NCI-H187 (cell line): ENCODE measurements at places on chromosomes 12 and 14.

GRCh38 chr14:43956741-43957140 is 550.3 kb downstream of the FSCB start:
- DNase-seq, result no peak

DNA sequence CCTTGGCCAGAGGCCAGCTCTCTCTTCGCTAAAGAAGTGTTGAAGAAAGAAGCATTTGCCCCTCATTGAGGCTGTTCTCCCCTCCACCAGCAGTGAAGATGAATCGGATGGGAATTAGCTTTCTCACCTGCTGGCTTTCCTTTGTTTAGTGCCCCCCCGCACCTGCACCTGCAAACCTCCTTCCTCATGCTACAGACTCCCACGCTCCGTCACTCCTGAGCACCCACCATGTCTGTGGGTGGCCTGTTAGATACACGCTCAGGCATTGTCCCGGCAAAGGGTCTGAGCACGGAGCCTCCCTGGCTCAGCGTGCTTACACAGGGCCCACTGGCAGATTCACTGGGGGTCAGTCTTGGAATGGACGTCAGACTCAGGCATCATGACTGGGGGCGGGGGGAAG is 121.6 kb downstream of the GLT1D1 start:
- no peak for DNase-seq

- DNase-seq, result no peak
Measured at GRCh38 chr12:130832561-130833209, 6.4 kb downstream of the STX2 start.

- DNase-seq, result no peak
Measured at GRCh38 chr12:14007639-14008038, 26.2 kb upstream of the GRIN2B start.

DNA sequence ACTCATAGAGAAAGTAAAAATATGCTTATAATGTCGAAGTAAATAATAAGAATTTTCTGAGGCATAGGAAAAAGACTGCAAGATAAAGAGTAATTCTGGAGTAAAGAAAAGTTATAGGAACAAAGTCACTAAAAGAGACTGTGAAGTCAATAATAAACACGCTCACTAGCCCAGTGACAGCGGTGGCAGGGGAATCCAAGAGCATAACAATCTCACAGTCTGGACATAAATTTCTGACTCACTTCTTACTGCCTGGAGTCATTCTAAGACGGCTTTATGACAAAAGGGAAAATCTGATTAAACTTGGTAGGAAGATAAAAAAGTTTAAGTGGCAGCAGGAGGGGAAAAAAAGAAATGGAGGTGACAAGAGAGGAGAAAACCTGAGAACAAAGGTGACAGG is 56.4 kb upstream of the GRIP1 start:
- DNase-seq, result no peak

- DNase-seq, result no peak
Measured at GRCh38 chr12:50102646-50103309, 1.0 kb upstream of the GPD1 start.

GRCh38 chr12:132178316-132178715 is 34.1 kb downstream of the NOC4L start:
- DNase-seq, result no peak

DNA sequence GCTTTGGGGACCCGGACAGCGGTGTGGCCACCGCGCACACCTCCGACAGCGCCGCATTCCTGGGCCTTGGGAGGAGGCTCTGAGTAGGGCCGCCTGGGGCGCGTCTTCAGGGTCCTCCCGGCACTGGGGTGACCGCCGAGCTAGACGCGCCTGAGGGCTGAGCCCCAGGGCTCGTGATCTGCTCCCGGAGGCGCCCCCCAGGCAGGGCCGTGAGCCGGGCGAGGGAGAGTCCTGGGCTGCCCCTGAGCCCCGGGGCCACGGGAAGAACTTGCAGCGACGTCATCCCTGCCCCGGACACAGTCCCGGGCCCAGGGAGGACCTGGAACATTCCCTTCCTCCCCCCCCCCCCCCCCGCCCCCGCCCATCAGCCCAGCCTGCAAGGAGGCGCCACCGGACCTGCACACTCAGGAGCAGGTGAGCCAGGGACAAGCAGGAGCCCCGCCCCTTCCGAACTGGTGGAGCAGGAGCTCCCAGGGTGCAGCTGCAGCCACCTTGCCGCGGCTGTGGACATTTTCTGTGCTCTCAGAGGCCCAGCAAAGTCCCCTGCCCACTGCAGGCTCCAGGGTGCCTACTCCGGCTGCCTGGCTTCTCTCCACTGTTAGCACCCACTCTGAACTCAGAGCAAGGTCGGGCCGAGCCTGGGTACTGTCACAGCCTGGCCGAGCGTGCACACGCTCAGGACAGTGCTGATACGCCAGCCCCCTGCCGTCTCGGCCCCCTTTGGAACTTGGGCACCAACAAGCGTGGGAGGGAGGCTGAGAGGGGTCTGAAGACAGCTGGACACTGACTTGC is 50.7 kb downstream of the A2M start:
- no peak for DNase-seq

DNA sequence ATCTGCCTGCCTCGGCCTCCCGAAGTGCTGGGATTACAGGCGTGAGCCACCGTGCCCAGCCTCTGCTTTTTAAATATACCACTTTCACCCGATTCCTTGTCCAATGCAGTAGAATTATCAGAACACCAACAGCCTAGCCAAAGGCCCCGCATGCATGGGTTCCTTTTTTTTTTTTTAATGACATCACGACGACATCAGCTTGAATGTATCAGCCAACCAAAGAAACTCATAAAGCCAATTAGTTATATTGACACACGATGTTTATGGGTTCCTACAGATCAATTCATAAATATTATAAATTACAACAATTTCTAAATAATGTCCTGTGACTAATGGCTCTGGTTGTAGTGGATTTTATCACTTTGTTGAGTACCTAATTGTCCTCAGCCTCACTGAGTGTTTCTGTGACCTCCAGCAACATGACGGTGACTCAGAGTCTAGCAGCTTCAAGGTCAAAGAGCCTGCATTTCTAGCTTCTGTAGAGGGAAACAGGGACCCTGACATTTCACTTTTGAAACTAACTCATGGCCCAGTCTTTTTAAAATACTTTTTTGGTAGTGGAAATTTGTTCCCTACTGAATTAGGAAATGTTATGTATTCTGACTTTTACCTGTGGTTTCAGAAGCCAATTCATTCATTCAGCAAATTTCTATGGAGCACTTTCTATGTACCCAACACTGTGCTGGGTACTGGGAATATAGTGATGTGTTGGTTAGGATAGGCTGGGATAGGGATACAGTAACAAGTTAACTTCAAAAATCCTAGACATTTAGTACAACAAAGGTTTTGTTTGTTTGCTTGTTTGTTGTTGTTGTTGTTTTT is 144.1 kb downstream of the SUDS3 start:
- no peak for DNase-seq

- DNase-seq, result no peak
Measured at GRCh38 chr12:95529693-95530225, 21.5 kb downstream of the USP44 start.

DNA sequence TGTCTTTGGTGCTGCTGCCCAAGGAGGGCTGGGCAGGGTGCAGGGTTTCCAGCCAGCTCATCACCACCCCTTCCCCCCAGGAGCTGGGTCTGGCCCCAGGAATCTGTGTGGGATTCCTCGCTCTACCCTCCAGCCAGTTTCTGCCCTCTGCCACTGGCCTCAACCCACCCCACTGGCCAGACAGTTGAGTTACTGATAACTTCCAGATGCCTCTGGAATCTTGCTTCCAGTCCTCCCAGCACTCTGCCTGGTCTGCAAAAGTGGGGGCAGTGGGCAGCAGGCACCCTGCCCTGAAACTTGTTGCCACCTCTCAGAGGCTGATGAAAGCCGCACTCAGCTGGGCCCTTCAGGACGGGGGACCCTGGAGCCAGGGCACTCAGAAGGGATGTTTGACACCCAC is 20.1 kb upstream of the TBX3 start:
- no peak for DNase-seq

DNA sequence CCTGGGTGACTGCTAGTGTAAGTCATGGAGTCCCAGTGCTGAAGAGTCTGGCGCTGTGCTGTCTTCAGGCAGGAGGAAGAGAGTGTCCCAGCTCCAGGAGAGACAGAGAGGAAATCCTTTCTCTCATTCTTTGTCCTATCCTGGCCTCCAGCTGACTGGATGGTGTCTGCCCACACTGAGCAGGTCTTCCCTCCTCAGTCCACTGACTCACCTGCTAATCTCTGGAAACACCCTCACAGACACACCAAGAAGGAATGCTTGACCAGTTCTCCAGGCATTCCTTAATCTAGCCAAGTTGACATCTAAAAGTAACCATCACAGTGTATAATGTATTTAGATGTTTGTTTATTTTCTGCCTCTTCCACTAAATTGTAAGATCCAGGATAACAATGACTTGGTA is 53.9 kb downstream of the EMP1 start:
- no peak for DNase-seq

GRCh38 chr12:92234533-92234932 is 88.9 kb upstream of the BTG1 start:
- DNase-seq, result no peak

GRCh38 chr14:101604228-101604934 is 43.1 kb downstream of the DIO3 start:
- DNase-seq, result no peak

- DNase-seq, result no peak
Measured at GRCh38 chr12:112126000-112126438, 659 bp downstream of the TRAFD1 start.

DNA sequence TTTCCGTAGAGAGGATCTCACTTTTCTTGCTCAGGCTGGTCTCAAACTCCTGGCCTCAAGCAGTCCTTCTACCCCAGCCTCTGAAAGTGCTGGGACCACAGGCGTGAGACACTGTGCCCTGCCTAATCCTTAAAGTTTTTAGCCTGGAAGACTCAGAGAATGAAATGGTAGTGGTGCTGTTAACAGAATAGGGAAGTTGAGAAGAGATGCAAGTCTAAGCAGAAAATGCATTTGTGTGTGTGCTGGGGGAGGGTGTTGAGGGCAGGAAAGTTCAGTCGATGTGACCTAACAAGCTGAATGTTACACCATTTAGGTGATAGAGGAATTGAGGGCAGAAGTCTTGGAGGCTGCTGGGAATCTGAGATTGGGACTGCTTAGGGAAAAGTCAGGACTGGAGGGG is 6.9 kb upstream of the TUBA1A start:
- no peak for DNase-seq

DNA sequence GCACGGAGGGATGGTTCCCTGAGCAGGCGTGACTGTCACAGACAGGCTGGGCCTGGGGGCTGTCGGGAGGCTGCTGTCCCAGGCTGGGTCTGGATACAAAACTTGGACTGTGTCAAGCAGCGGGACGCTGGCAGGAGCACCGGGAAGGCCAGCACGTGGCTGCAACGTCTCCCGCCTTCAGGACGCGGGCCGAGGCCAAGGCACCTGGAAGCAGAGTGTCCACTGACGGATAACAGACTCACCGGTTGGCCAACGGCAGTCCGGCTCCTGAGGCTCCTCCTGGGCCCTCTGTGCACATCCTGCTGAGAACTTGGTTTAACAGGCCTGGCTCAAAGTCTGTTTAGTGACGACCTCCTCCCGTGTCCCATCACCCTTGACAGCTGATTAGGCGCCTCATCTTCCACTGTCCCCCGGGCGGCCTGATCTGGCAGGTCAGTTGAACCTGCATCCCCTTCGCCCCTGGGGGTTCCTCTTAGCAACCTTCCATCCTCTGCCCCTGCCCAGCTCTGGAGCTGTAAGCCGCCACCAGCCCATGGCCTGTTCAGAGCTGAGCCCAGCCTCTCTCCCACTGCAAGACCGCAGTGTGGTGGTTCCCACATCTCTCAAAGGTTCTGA is 2.5 kb downstream of the XRCC3 start:
- DNase-seq, result no peak

- no peak for DNase-seq
Measured at GRCh38 chr14:26056036-26056616, 541.7 kb downstream of the NOVA1 start.

- no peak for DNase-seq
Measured at GRCh38 chr12:8941691-8942478, 7.6 kb downstream of the M6PR start.

DNA sequence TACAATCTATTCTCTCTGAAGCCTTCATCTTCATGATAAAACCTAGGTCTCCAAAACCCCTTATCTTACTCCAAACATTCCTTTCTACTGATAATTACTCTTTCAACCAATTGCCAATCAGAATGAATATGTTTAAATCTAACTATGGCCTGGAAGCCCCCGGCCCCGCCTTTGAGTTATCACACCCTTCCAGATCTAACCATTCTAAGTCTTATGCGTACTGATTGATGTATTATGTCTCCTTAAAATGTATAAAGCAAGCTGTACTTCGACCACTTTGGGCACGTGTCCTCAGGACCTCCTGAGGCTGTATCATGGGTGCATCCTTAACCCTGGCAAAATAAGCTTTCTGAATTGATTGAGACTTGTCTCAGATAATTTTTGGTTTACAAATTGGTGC is 14.4 kb downstream of the PABPN1 start:
- DNase-seq, result no peak

- no peak for DNase-seq
Measured at GRCh38 chr14:72723858-72724530, 169.9 kb downstream of the DPF3 start.

GRCh38 chr14:104138718-104139459 is 502 bp downstream of the KIF26A start:
- DNase-seq, result no peak

GRCh38 chr12:79827484-79827883 is 107.4 kb downstream of the PPP1R12A start:
- no peak for DNase-seq

GRCh38 chr12:130117701-130118100 is 44.6 kb upstream of the FZD10 start:
- DNase-seq, result no peak

DNA sequence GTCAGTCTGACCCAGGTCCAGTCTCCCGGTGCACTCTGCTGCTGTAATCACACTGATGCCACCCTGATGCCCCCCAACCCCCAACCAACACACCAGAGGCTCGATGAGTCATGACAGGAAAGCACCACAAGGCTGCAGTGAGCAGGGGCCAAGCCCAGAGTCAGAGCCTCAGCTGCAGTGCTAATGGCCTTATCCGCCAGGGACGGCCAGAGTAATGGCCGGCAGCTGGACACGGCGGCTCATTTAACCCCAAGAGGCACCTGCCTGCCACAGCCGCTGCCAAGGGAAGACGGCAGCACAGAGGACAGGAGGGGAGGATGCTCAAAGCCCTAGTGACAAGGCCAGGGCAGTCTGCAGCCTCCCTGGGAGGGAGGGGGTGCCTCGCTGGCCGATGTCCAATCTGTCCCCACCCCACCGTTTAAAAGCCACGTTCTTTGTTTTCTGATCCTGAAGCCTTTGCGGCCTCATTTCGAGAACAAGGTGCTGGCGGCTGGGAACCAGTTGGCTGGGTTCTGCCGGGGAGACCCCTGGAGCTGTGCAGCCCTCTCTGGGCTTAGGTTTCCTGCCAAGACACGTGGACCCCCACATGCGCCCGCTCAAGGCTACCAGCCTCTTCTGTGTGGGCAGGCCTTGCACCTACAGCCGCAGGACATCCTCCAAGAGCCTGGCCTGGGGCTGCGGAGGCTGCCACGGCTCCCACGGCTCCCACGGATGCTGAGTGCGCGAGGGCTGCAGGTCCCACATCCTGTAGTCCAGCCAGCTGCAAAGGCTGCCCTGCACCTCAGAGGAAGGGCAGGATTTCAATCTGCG is 13.1 kb downstream of the CCDC85C start:
- no peak for DNase-seq

- no peak for DNase-seq
Measured at GRCh38 chr12:69732088-69732487, 6.6 kb upstream of the RAB3IP start.

GRCh38 chr12:46224386-46224785 is 44.5 kb downstream of the SLC38A1 start:
- no peak for DNase-seq
